ENCODE measurements at places on chromosomes 6 and 20.

DNA sequence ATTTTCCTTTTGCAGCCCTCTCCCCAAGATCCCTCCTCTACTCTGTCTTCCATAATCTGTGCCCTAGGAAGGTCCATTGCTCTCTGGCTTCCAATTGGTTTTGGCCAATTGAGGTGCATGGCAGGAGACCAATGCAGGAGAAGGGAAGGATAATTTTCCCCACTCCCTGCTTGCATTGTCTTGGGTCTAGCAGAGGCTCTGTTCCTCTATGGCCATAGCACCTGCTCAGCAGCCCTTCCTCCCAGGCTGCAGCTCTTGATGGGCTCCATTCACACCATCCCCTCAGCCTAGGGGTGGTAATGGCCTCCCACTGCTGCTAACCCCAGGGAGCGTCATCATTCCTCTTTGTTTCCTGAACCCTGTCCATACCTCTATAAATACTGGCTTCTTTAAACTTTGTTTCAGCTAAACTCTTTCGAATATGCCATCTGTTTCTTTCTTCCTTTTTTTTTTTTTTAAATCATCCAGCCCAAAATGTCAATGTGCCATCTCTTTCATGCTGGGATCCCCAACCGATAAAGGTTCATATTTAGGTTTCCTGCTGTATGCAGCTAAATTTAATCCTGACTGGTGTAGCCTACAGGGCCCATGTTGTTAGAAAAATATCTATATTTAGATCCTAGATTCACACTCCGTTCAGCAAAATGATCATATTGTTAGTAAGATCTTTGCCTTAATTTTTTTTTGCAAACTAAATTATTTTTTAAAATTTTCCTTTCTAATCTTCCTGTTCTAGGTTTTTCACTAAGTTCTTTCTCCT is 63.8 kb downstream of the HECA start:
- no peak for DNase-seq

DNA sequence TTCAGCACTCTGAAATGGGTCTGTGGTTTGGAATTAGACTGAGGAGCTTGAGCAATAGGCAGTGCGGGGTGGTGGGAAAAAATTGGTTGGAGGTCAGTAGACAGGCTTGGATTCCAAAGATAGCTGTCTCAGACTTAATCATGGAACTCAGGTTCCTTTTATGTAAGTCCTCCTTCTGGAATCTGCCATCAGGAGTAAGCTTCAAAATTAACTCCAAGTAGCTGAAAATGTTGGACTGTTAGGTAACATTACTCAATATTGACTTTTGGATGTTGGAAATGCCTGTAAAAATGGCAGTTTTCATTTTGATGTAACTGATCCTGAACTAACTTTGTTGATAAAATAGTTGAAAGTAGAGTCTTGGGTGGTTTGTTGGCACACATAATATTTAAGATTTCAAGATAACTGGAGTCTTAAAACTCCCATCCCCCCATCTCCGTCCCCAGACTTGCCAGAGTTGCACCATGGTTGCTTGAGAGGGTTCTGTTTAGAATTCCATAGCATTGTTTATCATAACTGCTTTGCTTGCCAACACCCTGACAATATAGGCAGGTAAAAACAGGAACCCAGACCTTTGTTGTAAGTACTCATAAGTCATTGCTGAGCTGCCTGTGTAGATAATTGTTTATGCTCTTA is 83.0 kb downstream of the PHF20 start:
- no peak for DNase-seq

GRCh38 chr20:32479012-32479411 is 106.1 kb downstream of the NOL4L start:
- no peak for DNase-seq

- DNase-seq: no peak
These were observed 24.4 kb upstream of the ARID1B start for GRCh38 chr6:156752666-156753301.

- no peak for DNase-seq
These were observed 82.3 kb downstream of the PTPN1 start for GRCh38 chr20:50592282-50593004.

DNA sequence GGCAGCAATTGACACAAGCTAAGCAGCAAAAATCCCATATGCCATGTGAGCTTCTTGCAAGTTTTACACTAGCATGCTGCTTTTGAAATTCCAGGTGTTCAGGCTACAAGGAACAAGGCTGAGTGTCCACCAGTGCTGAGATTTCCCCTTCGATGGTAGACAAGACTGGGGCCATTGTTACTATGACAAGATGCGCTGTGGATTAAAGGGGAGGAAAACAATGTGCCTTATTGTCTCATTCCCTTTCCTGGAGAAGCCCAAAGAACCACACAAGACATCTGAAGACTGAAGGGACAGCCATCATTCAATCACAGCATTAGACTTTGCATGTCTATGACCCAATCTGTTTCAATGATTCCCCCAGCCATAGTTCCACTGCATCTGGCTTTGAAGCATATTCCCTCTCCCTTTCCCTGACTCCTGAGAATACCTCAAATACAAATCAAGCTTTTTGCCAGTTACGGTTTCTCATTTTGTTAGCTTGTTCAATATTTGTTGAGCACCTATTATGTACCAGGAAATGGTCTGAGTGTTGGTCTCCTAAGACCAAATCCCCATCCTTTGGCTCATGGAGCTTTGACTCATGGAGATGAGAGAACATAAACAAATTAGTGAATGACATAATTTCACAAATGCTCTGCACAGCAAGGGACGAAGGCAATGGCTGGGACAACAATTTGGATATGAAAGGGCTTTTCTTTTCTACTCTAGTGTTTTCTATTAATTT is 23.4 kb upstream of the SCGN start:
- no peak for DNase-seq

Measured in activated T-helper 1 cell treated with anti-CD3 and anti-CD28 coated beads, Interleukin-2, amount 50 U/mL, for 16 hours (primary cell).